ENCODE measurements at places on chromosomes 3 and 15.

GRCh38 chr3:77207753-77208152, 167.9 kb downstream of the ROBO2 start:
- peak; percentile 63 for DNase-seq

GRCh38 chr3:149199474-149199873, 22.2 kb downstream of the CP start:
- DNase-seq = no peak

DNA sequence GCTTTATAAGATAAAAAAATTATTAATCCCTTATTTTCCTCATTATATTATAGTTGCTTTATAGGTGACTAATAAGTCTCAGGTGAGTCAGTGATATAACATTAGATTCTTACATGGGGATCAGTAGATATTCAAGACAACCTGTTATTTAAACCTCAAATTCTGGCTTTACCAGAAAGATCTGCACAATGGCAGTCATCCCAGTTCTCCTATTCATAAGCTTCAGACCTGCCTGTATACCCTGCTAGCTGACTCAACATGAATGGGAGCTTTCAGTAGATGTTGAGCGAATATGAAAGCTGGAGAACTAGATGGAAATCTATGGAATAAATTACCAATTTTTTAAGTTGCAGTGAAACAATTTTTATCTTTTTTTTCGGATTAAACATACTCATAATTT, 20.5 kb upstream of the CCDC54 start:
- no peak for DNase-seq

DNA sequence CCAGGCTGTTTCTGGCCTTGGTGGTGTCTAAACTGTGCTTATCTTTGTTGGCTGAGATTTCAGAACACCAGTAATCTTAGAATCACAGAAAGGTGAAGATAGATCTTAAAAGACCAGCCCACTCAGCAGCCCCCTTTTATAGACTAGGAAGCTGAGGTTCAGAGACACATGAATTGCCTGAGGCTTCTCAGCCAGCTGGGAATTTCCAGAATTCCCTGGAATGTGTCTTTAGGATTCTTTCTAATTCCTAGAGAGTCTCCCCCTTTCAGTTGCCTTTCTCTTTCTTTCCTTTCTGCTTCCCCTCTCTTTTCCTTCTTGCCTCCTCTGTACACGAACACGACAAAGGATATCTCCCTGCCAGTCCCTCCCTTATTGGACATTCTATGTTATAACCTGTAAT, 19.5 kb downstream of the ANKUB1 start:
- DNase-seq = no peak

DNA sequence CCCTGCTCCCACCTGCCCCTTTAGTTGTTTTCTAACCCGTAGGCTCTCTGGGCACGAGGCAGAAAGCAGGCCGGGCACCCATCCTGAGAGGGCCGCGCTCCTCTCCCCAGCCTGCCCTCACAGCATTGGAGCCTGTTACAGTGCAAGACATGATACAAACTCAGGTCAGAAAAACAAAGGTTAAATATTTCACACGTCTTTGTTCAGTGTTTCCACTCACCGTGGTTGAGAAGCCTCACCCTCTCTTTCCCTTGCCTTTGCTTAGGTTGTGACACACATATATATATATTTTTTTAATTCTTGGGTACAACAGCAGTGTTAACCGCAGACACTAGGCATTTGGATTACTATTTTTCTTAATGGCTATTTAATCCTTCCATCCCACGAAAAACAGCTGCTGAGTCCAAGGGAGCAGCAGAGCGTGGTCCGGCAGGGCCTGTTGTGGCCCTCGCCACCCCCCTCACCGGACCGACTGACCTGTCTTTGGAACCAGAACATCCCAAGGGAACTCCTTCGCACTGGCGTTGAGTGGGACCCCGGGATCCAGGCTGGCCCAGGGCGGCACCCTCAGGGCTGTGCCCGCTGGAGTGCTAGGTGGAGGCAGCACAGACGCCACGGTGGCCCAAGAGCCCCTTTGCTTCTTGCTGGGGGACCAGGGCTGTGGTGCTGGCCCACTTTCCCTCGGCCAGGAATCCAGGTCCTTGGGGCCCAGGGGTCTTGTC, 48.5 kb downstream of the PGPEP1L start:
- DNase-seq = no peak

- DNase-seq = no peak
Measured at GRCh38 chr3:194327218-194328052, 23.7 kb downstream of the CPN2 start.

GRCh38 chr3:106759731-106760130, 617.5 kb upstream of the CCDC54 start:
- no peak for DNase-seq

- DNase-seq = no peak
Measured at GRCh38 chr3:51679777-51680176, 8.7 kb downstream of the TEX264 start.

DNA sequence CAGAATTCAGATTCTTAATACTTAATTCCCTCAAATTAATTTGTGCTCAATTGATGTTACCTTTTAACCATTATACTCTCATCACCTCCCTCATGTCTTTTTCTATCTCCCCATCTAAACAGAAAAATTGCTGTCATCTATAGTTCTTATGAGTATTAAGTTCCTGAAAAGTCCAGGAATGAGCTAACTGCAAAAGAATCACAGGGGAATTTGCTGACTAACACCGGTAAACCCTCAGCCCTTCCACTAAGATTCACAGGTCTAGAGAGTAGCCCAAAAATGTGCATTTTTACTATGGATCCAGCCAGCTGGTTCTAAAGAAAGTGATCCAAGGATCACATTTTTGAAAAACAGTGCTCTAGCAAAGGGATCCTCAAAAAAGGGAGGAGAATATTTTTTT, 67.0 kb downstream of the SETD2 start:
- no peak for DNase-seq

GRCh38 chr3:72872183-72872582, 15.7 kb upstream of the GXYLT2 start:
- DNase-seq = no peak

- no peak for DNase-seq
Measured at GRCh38 chr3:139758654-139759291, 81.0 kb upstream of the NMNAT3 start.

DNA sequence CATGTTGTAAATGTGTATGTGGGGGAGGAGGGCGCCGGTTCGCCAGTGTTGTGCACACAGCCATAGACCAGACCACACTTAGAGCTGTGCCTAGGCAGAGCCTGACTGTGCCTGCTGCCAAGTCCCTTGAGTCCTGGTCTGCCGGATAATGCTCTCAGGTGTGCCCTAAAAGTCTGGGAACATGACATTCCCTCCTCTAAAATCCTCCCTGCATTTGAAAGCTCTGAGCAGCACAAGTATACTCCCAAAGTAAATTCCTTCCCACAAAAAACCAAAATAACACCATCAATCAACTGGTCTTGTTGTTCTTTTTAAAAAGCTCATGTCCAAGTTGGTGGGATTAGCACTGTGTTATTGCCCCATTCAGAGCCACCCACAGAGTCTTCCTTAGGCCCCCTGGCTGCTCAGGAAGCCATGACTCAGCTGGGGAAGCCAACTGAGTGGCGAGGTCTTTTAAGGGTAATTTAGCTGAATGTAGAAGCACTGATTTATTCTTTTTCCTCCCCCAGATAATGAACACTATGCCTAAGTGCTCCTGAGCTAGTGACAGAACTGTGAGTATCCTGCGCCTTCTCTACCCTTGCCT, 147.8 kb upstream of the MCTP2 start:
- peak; percentile 36 for DNase-seq

Data from putamen (tissue), 1 donor.